ENCODE measurements at places on chromosomes 16 and 17.

- no peak for DNase-seq
Measured at GRCh38 chr16:58046936-58047335, 21.4 kb downstream of the MMP15 start.

GRCh38 chr16:1548727-1549126, 15.3 kb downstream of the TMEM204 start:
- no peak for DNase-seq

DNA sequence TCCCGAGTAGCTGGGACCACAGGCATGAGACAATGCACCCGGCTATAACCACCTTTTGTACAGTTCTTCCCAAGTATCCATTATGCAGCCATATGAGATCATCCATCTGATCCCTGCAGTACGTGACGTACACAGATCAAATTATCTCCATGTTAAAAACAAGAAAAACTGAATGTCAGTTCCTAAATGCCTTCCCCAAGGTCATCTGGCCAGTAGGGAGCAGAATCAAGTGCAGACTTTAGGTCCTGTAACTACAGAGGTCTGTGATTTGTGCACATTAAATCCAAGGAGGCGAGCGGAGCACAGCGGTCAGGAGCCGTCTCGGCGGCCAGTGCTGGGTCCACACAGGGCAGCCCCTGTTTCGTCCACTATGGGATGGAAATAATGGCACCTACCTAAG, 23.7 kb downstream of the ZCCHC14 start:
- no peak for DNase-seq

GRCh38 chr17:74779948-74780400, 3.8 kb upstream of the NAT9 start:
- peak; percentile 69 for DNase-seq

DNA sequence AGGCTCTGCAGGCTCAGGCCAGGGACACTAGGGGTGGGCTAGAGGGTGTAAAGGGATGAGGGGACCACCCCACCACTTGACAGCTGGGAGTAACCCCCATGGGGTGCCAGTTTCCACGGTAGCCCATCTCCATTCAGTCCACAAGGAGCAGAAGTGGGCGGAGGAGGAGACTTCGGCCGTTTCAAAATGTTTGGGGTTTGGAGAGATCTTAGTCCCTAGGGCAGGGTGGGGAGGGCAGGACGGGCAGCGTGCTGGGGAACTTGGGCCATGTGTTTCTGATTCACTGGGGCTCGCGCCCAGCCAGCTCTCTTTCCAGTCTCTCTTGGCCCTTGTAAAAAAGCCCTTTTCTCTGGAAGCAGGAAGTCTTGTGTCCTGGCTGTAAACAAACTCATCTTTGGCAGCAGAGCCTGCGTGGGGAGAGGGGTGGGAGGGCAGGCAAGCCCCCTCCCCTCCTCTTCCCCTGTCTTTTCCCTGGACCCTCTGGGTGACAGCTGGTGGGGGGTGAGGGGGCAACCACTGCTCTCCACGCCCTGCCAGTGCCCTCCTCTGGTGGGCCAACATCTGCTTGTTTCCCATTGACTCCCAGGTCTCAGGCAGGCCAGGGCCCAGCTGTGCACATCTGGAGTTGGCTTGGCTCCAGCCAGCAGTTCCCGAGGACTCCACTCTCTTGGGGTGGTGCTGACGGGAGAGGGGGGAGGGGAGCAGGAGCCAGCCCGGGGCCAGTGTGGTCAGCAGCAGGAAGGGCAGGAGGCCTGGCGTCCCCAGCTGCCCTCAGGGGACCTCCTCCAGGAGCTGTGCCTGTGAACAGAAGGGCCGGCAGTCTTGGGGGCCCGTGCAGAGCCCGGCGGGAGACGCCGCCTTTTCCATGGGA, 8.1 kb downstream of the CYGB start:
- no peak for DNase-seq

DNA sequence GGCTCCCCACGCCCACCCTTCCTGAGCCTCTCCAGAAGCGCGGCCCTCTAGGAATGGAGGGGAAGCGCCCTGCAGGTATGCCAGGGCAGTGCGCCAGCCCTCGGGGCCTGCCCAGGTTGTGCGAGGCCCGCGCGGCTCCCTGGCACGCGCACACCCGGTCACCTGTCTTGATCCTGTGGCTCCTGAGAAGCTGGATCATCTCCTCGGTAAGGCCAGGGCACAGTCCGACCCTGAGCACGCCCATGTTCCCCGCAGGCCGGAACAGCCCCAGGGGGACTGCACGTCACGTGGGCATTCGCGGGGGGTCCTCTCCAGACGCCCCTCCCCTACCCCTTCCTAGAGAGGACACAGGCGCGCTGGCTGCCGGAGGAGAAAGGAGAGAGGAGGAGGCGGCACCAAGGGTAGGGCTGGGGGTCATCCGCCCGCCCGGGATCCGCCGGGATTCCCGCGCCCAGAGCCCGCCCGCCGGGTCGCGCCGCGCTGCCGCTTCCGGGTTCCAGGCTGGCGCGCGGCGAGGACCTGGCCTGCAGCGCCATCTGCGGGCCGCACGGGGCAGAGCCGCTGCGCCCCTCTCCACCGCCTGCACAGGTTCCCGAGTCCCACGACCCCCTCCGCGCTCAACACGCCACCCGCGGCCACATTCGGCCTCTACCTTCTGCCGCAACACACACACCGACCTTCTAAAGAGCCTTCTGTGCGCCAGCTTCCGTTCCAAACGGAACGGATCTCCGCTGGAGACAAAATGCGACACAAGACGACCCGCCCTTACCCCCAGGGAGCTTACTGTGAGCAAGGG, at the start of gene RAD51D:
TSS of gene RAD51D (minus strand) at position 491 of the 796 bp plus-strand sequence. CDS start at position 244, 247 bp downstream.
- DNase-seq, result peak; percentile 82

- DNase-seq, result no peak
Measured at GRCh38 chr17:17343160-17343735, 40.1 kb downstream of the NT5M start.

- DNase-seq, result no peak
Measured at GRCh38 chr17:56206351-56206750, 53.1 kb downstream of the ANKFN1 start.

GRCh38 chr17:79835953-79836509, 3.2 kb downstream of the CBX4 start:
- DNase-seq, result no peak

- no peak for DNase-seq
Measured at GRCh38 chr16:67339453-67339852, 12.8 kb downstream of the LRRC36 start.

DNA sequence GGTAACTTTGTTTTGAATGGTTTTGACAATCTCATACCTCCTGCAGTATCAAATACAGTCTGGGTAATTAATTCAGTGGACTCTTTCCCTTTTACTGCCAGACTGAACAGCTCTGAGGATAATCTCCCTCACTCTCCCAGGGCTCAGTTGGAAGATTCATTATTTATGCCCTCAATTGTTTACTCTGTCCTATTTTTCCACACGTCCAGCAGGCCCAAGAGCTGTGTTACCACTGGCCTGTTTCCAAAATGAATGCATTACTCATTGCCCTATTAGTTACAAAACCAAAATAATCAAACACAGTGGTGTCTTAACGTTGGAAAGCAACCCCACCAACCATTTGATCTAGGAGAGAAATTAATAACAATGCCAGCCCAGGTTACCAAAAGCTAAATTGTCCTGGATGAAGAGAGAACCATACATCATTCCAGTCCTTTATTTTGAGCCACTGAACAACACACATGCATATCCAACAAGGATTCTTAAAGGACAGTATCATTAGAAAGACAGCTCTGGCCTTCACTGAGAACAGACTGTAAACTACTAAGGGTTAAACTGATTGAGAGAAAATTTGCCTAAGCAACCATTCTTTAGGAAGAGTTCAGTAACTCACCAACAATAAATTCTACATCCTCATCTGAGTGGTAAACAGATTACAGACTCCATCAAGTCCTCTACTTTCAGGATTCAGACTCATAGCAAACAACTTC, 34.5 kb downstream of the FAM222B start:
- DNase-seq, result no peak

DNA sequence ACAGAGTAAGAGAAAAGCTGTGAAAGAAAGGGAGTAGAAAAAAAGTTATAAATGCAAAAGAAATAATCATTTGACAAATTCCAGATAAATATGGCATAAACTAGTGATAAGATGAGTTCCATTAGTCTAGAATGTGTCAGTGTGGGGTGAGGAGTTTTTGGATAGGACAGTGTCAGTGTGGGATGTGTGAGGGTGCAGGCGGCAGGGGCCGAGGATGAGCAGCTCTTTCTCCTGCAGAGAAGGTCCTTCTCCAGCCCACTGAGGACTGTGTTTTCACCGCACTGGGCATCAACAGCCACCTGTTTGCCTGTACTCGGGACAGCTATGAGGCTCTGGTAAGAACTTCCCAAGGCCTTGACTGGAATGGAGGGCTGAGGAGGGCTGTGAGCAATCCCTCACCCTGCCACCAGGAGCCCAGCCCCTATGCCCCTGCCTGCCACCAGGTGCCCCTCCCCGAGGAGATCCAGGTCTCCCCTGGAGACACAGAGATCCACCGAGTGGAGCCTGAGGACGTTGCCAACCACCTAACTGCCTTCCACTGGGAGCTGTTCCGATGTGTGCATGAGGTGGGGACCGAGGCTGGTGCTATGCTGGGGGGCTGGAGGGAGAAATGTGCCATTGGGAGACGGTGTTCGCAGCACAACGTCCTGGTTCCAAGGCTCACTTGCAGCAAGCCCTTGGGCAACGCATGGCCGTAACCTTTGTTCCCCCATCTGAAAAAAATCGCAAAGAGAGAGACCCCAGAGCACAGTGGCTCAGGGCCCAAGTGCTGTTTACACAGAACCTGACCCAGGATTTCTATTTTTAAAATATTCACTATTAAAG, 13.1 kb downstream of the RAPGEFL1 start:
- no peak for DNase-seq

GRCh38 chr16:29743827-29744531, 1.8 kb downstream of the C16orf54 start:
- peak; percentile 53 for DNase-seq

GRCh38 chr17:9802697-9803096, 11.3 kb upstream of the DHRS7C start:
- DNase-seq, result no peak

- no peak for DNase-seq
Measured at GRCh38 chr17:7072406-7072805, 7.6 kb downstream of the CLEC10A start.

- DNase-seq, result no peak
Measured at GRCh38 chr16:57335366-57335765, 23.2 kb upstream of the CCL22 start.

DNA sequence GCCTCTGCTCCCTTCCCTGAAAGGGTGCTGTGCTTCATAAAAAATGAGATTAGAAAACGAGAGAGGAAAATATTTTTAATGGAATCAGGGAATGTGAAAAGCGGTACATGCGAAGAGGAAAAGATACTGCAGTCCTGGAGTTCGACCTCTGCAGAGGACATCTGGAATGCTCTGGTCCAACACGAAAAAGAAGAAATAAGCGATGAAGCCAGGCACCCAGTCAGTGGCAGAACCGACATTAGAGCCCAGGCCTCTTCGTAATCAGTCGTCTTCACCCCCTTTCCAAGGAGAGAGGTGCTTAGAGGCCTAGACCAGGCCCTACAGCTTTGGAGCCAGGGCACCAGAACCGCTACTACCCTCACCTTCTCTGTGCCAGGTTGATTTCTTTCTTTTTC, 459 bp upstream of the MARCHF10 start:
- DNase-seq, result no peak

- no peak for DNase-seq
Measured at GRCh38 chr17:39822051-39822451, 42.1 kb downstream of the IKZF3 start.

DNA sequence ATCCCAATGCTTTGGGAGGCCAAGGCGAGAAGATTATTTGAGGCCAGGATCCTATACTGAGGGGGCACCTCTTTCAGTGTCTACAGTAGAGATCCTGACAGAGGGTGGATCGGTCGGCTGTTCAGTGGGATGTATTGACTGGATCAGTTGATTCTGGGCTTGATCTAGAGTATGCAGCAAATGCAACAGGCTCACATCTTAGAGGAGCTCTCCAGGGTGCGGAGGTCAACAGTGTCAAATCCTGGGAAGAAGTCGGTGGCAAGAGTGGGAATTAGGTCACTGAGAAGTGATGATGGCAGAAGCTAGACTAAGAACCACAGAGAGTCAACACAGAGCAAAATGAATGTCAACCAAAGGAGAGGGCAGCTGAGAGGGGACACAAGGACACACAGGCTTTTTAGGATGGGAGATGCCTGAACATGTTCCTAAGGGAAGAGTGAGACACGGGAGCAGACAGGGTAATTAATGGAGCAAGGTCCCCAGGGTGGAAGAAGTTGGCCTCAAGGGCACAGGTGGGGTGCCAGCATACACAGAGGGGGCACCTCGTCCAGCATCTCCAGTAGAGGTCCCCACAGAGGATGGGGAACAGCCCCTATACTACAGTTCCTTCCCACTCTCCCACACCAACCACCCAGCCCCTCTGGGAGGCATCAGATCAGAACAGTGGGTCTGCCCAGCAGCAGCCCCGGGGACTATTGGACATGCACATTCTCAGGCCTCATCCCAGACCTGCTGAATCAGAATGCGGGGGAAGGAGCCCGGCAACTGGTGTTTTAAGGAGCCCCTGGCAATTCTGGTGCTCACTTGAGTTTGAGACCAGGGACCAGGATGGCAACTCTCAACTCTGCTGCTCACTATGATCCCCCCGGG, 10.0 kb upstream of the CYTH1 start:
- DNase-seq, result no peak

- no peak for DNase-seq
Measured at GRCh38 chr17:42311240-42312034, 23.1 kb downstream of the STAT5A start.

DNA sequence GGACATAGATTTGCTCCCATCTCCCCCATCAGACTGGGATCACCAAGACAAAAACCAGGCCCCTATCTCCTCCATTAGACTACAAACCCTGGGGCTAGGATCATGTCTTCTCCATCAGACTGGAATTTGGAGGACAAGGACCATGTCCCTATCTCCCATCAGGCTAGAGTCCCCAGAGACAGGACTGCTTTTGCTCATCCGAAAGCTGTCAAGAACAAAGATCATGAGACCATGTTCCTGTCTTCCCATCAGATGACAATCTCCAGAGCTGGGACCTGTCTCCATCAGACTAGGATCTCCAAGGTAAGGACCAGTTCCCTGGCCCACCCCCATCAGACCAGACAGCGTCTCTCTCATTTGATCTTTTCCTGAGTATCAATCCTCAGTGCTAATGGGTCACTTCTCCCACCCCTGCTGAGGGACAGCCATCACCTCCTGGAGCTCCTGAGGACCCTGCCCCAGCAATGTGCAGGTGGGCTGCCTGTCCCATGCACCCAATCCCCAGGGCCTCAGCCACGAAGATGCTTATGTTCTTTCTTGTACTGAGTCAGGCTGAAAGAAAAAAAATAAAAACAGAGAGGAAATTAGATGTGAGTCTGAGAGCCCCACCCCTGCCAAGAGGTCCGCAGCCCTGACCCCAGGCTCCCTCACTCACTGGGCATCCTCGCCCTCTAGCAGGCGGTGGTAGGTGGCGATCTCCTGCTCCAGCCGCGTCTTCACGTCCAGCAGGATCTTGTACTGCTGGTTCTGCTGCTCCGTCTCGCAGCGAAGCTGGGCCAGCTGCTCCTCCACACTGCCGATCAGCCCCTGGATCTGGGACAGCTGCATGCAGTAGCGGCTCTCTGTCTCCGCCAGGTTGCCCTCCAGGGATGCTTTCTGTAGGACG, 90.3 kb downstream of the GOSR1 start:
- no peak for DNase-seq

- no peak for DNase-seq
Measured at GRCh38 chr16:59854846-59855439, 1120.8 kb upstream of the GOT2 start.

All from activated CD4-positive, alpha-beta T cell treated with anti-CD3 and anti-CD28 coated beads, Interleukin-2, amount 50 U/mL, for 48 hours (primary cell).